ENCODE measurements at places on chromosomes 7 and 10.
A peak's percentile ranks its signal among the peaks of the same experiment; 100 is the strongest.

DNA sequence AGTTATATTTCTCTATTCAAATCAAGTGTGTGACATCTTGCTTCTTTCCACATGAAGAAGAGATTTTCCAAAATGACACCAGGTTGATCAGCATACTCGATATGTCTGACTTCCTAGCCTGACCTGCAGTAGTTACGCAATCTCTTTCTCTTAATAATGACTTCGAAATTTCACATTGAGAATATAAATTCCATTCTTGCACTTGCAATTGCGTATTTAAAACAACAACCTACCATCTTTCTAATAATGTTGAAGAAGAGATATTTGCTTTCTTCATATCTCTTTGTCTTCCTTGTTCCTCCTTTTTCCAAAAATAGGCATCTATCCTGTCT, 276.3 kb downstream of the CSTF2T start:
- no peak for DNase-seq

GRCh38 chr10:121266370-121266769, 331.9 kb downstream of the FGFR2 start:
- no peak for DNase-seq

DNA sequence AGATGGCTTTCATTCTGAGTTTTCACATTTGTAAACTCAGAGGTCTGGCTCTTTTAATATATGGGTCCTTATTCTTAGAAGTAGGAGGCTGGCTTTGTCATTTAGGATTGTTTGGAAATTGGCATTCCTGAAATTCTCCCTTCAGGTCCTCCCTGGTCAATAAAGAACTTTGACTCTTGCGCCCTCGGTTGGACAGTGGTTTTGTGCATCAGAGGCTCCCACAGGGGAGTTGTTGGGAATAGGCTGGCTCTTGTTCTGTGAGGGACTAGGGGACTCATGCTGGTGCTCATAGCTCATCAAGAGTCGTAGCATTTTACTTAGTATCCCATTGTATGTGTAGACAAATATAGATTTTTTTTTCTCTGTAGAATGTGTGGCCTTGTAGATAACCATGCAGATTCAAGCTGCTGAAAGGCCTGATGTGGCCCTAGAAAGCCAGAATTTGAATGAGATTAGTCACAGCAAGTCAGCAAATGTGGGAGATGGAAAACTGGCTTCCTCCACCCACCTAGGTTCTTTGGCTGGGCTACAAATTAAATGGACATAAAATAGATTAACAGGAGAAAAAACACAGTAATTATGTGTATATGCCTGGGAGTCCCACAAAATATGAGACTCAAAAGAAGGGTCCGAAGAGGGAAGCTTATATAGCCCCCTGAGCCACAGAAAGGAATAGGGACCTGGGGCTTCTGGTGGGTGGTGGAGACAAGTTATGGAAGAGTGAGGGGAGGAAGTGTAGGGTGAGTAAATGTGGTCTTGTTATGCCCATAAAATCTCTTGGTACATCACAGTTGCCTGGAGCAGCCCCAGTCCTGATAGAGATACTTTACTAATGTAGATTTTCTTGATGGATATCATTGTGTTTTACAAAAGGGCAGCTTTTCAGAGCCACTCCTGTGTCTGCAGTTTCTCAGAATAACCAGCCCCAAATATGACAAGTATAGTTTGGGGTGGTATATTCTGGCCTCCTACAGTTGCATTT, 94.6 kb upstream of the BTBD16 start:
- DNase-seq: no peak

DNA sequence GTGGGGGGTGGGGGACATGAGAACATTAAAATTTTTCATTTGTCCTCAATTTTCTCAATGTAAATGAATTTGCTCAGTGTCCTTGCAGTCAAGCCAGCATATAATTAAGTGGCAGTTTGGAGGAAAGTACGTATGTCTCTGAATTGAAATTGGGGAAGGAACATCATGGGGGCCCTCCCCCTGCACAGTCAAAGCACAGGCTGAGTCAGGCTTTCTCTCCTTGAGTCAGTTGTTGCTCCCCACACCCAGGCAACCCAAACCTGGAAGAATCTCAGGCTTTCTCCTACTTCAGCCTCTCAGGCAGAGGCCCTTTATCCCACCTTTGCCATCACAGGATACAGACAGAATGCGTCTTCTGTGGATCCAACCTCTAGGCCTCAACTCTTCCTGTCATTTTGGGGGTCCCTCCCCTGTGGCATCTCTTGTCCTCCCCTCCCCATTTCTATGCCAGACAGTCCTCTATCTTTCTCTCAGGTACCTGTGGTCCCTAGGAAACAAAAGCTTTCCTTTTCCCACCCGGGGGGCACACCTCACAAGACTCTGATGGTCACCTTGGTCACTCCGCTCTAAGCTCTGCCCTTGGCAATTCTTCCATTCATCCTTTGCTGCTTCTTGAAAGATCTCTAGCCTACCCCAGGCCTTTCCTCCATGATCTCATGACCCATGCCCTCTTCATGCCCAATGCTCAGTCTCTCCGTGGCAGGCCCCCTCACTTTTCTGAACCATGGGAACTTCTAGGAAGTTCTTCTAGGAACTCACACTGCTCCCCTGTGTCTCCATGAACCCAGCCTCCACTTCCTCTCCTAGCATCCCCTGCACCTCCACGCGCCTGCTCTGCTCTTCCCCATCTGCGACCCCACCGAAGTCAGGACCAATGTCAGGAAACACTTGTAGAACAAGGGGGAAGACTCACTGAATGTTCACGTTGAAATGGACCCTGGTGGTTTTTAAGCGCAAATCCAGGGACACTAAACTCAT, 40.4 kb downstream of the CREB3L2 start:
- no peak for DNase-seq

- DNase-seq: no peak
Observed at GRCh38 chr10:34995925-34996324, 94.2 kb downstream of the CUL2 start.

DNA sequence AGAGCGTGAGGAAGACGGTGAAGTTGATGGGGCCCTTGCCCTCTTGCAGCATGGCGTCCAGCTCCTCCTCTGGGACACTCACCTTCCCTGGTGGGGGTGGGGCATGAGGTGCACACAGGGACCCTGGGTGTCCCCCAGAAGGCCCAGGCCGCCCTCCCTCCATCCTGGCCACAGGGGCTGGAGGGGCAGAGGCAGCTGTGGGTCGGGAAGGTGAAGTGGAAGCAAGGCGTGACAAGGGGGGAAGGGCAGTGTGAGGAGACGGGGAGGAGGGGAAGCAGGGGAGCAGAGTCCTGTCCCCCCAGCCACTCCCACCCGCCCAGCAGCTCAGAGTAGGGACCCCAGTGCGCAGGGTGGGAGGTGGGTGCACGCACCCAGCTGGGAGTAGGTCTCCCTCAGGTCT, 791 bp downstream of the MYL7 start:
- no peak for DNase-seq

- DNase-seq: no peak
Observed at GRCh38 chr10:92627845-92628480, 35.0 kb downstream of the KIF11 start.

GRCh38 chr10:123154711-123155505, 706 bp downstream of the BUB3 start:
- no peak for DNase-seq

DNA sequence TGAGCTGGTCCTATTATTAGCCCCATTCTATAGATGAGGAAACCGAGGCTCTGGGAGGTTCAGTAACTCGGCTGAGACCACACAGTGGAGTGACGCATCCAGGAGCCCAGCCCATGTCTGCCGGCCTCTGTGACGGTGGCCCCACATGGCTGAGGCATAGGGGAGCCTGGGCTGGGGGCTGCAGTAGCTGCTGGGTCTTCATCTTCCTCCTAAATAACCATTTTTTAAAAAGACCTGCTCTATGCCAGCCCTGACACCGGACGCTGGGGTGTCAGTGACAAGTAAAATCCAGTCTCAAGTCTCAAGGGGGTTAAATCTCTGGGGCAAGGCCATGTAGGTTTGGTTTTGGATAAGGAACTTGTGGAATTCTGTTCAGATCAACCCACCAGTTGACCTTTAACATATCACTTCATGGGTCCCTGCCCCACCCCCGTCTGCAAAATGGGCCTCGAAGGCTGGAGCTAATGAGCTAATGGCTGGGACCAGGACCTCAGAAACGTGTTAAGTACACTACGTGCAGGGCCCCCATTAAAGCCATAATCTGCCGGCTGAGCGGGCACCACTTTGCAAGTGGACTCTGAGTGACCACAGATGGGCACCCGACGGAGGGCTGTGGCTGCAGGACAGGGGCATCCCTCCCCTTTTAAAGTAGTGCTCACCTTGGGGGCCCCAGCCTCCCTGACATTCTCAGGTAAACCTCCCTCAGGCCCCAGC, 136.5 kb upstream of the UNC5B start:
- no peak for DNase-seq

- DNase-seq: no peak
Observed at GRCh38 chr10:46293228-46293627, 6.4 kb downstream of the ANTXRL start.

- no peak for DNase-seq
Observed at GRCh38 chr10:78543031-78543748, 509.5 kb downstream of the RPS24 start.

DNA sequence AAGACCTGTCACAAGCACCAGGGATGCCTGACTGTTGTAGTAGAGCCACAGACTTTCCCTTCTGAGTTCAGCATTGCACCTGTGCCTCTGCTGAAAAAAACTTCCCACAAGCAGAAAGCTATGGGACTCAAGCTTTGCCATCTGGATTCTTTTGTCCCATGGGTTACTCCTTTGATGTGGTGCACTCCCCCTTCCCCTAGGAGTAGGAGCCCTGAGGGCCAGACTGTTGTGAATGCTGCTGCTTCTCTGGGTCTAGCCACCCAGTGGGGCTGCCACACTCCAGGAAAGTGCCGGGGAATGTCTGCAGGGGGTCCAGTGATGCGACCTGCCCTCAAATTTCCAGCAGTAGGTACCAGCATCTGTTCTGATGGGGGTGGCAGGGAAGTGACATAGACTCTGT, 11.7 kb downstream of the CASP7 start:
- DNase-seq: no peak

DNA sequence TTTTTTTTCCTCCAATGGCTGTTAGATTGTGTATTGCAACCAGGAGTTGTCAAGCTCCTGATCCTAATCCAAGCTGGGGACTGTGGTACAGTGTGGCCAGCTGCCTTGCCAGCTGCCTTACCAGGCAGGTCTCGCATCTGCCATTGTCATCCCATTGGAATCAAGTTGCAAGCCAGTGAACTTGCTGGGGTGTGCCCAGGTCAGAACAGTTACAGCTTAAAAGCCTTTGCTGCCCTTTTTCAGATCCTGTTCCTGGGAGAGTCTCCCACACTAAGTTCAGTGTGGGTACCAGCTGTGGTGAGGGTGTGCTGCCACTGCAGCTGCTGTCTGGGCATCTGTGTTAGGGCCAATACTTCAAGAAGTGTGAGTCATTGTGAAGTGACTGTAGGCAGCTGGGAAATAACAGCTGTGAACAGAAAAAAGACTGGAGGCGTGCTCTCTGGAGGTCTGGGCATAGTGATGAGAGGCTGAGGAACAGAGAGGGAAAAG, 72.8 kb downstream of the CCNY start:
- DNase-seq: peak; percentile 10

Measured in activated CD4-positive, alpha-beta T cell treated with anti-CD3 and anti-CD28 coated beads for 4 hours (primary cell).